ENCODE measurements at places on chromosomes 6 and 20. TPM values are rescaled to one million over a fixed set of nuclear protein-coding genes. Genes with fewer than 3 reads are reported as not detected.

The NKX2-4 gene
- not detected for total RNA-seq

The SOX4 gene
- total RNA-seq = 0.89 TPM

The TCF21 gene
- total RNA-seq = not detected

The ANKRD66 gene
- not detected for total RNA-seq

The IL17F gene
- 6.2 TPM for total RNA-seq

The C20orf173 gene
- not detected for total RNA-seq

The SLPI gene
- not detected for total RNA-seq

The ADAT2 gene
- total RNA-seq = 30.8 TPM

The ADGB gene
- total RNA-seq = not detected

The RSPH4A gene
- 0.12 TPM for total RNA-seq

The CTAGE9 gene
- total RNA-seq = not detected

The SIRPG gene
- total RNA-seq = 46.9 TPM

The JAG1 gene
- total RNA-seq = 0.62 TPM

The CFB gene
- 3.6 TPM for total RNA-seq

The WFDC11 gene
- not detected for total RNA-seq
